ENCODE measurements at places on chromosomes 2 and 18. TPM values are rescaled to one million over a fixed set of nuclear protein-coding genes. Genes with fewer than 3 reads are reported as not detected.

IL1RL2 gene
- 0.44 TPM for total RNA-seq

HRH4 gene
- total RNA-seq, result not detected

BOK gene
- 69.9 TPM for total RNA-seq

KCNG3 gene
- not detected for total RNA-seq

ANKRD30B gene
- not detected for total RNA-seq

CDH20 gene
- total RNA-seq, result 17.7 TPM
